ENCODE measurements at places on chromosomes 4 and X.

DNA sequence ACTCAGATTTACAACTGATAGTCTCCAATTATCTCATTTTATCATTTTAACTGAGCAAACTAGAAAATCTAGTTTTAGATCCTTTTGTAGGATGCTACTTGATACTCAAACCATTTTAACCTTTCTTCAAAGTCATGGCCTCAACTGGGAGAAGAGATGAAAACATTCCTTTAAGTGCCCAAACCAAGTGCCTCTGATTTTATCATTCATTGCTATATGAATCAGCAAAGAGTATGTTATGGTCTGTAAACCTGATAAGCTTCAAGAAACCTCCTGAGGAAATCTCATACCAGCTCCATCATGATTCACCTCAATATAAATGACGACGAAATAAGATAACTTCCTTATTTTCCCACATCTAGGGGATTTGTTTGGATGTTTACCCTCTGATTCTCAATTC, 119.9 kb downstream of the FAM13A start:
- DNase-seq: no peak

GRCh38 chrX:119190831-119191230, 45.3 kb upstream of the PGRMC1 start:
- no peak for DNase-seq

GRCh38 chrX:150841456-150842197, 56.8 kb downstream of the CD99L2 start:
- no peak for DNase-seq

DNA sequence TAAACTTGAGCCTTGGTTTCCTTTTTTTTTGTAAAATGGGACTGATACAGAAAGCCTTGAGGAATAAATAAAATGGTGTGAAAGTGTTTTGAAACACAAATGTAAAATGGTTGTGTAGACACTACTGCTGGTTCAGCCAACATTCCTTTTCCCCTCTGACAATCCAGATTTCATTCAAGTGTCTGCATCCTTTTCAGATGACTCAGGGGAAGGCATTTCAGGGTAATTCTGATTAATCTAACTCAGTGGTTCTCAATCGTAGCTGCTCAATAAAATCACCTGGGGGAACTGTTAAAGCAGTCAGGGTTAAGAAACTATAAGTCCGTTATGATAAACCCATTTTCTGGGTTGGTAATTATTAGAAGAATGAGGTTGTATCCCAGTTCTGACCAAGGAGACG, 4.6 kb downstream of the ARHGAP10 start:
- DNase-seq: no peak

DNA sequence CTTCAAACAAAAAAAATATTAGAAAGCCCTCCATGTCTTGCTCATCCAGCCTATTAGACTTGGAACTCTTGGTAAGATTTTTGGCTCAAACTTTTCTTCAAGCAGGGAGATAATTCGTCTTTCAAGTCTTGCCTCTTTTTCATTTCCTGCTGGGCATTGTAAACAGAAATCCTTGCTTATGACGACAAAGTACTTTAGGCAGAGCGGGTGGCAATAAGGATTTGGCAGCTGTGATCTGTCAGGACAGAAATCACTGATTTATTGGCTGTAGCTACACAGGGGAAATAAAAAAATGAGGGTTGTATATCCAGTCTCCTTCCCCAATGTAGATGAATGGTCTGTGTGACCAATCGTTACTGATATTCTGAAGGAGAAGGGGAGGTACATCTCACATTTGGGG, 121.6 kb downstream of the SLC4A4 start:
- no peak for DNase-seq

- DNase-seq: no peak
Observed at GRCh38 chr4:8236920-8237195, 32.7 kb upstream of the HTRA3 start.

DNA sequence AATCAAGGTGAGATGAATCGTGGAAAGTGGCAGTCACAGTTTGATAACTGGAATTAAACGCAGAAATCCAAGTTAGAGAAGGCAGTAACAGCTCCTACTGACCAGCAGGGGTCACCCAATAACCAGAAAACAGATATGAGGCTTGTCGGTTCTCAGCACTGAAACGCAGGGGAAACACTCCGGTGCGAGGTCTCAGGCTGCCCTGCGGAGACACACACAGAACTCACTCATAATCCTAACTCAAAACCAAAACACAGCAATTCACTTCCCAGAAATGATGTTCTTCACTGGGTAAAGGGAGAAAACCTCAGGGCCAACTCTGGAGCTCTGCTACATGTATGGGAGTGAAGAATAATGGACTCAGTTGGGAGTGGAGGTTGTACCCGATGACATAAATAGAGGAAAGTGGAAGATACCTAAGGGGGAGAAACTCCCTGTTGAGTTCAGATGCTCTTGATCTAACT, 384.4 kb downstream of the RAPGEF2 start:
- DNase-seq: no peak
